ENCODE measurements at places on chromosomes 12 and 14.

GRCh38 chr12:810116-810515, 57.7 kb downstream of the WNK1 start:
- no peak for DNase-seq

DNA sequence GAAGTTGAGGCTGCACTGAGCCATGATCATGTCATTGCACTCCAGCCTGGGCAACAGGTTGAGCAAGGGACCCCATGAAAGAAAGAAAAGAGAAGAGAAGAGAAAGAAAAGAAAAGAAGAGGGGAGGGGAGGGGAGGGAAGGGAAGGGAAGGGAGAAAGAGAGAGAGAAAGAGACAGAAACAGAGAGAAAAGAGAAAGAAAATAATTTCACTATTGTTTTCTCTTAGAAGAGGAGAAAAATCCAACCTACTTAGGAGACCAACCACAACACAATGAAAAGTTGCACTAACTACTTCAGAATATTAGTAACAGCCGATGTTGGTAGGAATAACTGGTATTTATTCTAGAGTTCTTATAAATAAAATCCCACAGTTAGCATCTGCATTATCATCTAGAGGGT, 9.6 kb downstream of the TRAPPC6B start:
- DNase-seq: no peak

DNA sequence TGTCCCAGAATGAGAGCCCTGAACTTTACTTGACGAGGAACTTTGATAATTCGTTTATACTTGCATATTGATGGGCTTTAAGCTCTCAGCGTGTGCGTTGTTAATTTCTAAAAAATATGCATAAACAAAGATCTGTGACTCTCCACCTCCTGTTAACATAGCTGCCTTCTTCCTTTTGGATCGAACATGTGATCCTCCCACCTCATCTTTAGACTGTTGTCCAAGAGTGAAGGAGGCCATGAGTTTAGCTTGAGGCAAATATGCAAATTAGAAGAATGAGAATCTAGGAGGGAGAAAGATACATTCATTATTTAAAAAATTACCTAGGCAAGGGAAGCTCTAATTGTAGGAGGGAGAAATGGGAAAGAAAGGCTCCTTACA, 617 bp downstream of the TTC8 start:
- no peak for DNase-seq

GRCh38 chr12:79347866-79348265, 342.9 kb downstream of the PAWR start:
- no peak for DNase-seq

GRCh38 chr14:64945431-64946178, 3.1 kb upstream of the GPX2 start:
- no peak for DNase-seq

DNA sequence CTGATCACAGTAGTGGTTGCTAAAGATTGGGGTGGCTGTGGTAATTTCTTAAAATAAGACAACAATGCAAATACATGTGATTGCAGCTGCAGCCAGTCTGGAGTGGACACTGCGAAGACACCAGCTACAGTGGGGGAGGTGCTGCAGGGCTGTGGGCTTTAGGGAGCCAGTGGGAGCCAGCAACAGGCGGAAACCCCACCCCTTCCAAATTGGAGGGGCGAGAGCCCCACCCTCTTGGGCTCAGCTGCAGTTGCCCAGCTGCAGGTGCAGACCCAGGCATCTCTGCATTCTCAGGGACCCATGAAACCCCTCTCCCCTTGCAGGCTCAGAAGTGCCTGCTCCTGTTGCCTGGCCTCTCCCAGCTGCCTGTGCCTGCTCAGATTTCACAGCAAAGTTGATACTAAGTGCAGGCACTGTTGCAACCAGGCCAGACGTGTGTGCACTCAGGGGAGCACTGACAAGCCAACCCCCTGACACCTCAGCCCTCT, 104.8 kb downstream of the MYF5 start:
- DNase-seq: no peak

DNA sequence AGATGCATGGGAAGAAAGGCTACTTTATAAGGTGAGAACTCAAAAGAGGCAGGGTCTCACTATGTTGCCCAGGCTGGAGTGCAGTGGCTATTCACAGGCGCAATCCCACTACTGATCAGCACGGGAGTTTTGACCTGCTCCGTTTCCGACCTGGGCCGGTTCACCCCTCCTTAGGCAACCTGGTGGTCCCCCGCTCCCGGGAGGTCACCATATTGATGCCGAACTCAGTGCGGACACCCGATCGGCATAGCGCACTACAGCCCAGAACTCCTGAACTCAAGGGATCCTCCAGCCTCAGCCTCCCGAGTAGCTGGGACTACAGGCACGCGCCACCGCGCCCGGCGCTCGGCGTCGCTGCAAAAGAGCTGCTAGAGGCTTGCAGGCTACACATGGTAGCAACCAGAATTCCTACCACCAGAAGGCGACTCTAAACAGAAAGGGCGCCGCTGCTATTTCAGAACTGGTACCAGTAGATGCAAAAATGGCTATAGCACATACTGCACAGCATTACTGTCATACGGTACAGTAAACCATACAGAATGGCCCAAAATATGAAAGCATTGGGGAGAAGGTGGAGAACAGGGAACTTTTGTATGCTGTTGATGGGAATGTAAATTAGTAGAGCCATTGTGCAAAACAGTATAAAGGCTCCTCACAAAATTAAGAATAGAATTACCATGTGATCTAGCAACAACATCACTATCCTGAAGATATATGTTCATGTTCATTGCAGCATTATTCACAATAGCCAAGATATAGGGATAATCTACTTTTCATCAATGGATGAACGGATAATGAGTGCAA, 1.2 kb upstream of the NEMF start:
- peak; percentile 57 for DNase-seq

GRCh38 chr12:22310709-22311108, 23.8 kb downstream of the ST8SIA1 start:
- DNase-seq: no peak

Measured in GM13977 (cell line).